Fibroblast of skin of back (primary cell): ENCODE measurements at places on chromosomes 11 and 22.

- DNase-seq, result peak; percentile 84
Observed at GRCh38 chr11:27319072-27319471, 43.9 kb downstream of the CCDC34 start.

DNA sequence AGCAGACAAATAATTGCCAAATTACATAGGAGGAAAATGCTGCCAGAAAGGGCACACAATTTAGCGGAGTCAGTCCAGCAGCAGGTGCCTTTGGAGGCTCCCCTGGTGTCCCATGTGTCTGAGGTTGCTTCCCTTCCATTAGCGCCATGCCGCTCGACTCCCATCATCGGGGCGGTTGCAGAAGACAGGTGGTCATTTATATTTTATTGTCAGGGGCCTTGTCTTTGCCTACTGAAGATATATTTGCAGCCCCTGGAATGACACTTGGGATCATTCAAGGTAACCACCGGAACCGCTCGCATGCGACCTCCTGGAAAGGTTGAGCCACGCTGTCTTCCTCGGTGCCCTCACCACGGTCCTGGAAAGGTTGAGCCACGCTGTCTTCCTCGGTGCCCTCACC is 298.3 kb downstream of the TBC1D22A start:
- DNase-seq, result no peak

GRCh38 chr11:76030968-76031590 is 175.2 kb downstream of the WNT11 start:
- peak; percentile 52 for DNase-seq

DNA sequence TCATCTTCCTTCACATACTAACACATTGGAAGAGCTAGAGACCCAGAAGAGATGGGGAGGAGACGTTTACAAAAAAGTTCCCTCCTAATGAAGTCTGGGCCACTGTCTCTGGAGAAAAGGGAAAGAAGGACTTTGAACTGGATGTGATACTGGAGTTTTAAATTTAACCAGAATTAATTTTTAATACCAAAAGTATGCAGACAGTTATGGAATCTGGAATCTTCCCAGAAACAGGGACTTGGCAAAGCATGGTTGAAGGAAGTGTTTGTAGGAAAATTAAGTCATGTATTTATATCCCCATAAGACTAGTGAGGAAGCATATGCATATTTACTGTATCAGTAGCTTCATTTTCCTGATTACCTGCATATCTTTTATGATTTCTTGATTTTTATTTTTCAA is 215.5 kb downstream of the TTC28 start:
- DNase-seq, result peak; percentile 23

DNA sequence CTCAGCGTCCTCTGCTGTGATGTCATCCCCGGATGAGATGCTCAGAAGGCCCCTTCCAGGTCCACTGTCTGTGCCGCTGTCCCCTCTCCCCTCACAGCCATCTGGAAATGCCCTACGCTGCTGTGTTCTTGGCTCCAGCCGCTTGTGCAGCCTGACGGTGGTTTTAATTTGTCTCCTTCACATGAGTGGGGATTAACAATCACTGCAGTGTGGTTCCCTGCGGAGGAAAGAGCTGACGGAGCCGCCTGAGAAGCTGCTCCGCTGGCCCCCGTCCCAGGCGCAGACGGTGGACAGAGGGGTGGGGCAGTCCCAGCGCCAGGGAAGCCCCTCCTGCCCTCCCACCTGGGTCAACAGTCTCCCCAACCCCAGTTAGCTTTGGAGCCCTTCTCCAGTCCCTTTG is 67.5 kb upstream of the PHF21B start:
- DNase-seq, result no peak

GRCh38 chr22:37218399-37218770 is 6.1 kb upstream of the SSTR3 start:
- DNase-seq, result no peak

GRCh38 chr11:14413307-14414069 is 54.5 kb upstream of the RRAS2 start:
- DNase-seq, result peak; percentile 71

- DNase-seq, result no peak
Observed at GRCh38 chr11:11806586-11806985, 35.2 kb upstream of the USP47 start.

- DNase-seq, result peak; percentile 98
Observed at GRCh38 chr11:76770642-76771445, 12.3 kb upstream of the TSKU start.

DNA sequence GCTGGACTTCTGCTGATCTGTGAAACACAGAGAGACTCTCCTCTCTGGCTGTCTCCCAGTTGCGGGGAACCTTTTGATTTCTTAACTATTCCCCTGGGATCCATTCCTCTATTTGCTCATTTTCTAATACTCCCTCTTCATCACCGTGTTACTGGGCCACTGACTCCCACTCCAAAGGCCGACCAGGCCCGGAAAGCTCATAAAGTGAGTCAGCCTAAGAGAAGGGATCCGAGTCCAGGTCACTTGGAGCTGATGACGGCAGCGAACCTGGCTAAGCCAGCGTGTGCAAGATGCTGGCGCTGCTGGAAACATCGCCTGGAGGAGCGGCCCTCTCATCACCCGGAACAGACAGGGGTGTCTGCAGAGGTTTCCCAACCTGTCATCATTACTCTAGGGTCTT is 112.8 kb downstream of the FBXO7 start:
- DNase-seq, result no peak

DNA sequence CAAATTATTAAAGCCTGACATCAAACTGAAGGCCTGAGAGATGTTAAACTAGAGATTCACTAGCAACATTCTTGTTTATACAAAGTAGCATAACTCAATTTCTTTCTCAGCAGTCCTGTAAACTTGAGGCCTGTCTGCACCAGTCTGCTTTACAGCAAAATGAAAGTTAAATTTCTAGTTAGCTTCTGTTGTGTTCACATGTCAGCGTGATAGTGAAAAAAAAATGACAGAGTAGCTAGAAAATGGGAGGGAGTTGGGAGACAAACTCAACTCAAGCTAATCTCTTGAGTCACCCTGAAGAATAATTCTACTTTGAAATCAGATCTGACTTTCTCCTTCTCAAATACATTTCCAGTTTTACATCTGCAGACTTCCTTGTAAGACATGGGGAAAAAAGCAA is 6.5 kb downstream of the RBFOX2 start:
- peak; percentile 79 for DNase-seq

GRCh38 chr22:23815541-23816155 is 23.2 kb downstream of the DERL3 start:
- DNase-seq, result peak; percentile 66

DNA sequence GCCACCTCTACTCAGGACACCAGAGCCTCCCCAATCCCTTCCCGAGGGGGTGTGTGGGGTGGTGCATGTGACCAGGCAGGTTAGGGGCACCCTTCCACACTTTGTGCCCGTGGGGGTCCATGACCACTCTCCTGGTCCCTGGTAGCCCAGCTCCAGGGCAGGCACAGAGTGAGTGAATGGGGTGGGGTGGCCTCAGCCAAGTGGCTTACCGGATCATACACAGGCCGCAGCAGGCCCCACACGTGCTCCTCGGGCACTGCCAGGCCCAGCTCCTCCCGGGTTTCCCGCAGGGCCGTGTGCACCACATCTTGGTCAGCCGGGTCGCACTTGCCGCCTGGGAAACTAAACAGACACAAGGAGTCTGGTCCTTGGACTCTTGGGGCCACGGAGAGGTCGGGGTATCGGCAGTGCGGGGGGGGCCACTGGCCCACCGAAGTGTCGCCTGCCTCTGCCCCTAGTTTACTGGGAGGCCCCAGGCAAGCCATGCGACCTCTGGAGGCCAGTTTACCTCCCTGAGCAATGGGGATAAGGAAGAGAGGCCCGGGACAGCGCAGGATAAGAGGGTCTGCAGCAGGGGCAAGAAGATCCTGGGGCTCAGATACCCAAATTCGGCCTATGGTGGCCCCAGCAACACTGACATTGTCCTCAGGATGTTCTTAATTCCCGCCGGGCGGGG is 889 bp downstream of the NUDT8 start:
- DNase-seq, result no peak

- no peak for DNase-seq
Observed at GRCh38 chr11:5796541-5796940, 5.5 kb upstream of the OR52N1 start.

- DNase-seq, result no peak
Observed at GRCh38 chr22:30680991-30681770, 13.5 kb upstream of the OSBP2 start.

DNA sequence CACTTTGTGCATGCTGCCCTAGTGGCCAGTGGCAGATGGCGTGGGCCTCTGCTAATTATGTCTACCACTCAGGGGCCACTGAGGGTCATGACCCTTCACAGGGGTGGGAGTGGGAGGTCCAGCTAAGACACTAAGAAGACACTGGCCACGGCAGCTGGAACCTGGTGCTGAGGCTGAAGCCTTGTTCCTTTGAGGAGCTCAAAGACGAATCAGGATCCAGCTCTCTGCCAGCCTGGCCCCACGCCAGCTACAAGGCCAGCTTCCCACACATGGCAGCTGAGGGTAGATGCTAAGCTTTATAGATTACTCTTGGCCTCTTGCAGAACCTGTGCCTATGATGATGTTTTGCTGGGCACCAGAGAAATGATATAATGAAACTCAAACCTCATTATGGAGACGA is 226.3 kb downstream of the DSCAML1 start:
- DNase-seq, result no peak

- peak; percentile 2 for DNase-seq
Observed at GRCh38 chr11:107457205-107457557, 444 bp downstream of the CWF19L2 start.

GRCh38 chr22:44409974-44410316 is 88.1 kb downstream of the RTL6 start:
- no peak for DNase-seq

GRCh38 chr11:19994672-19995071 is 165.6 kb downstream of the DBX1 start:
- no peak for DNase-seq

GRCh38 chr11:34865261-34865660 is 50.9 kb downstream of the APIP start:
- DNase-seq, result no peak

GRCh38 chr11:93084727-93085505 is 112.9 kb downstream of the SLC36A4 start:
- peak; percentile 51 for DNase-seq

DNA sequence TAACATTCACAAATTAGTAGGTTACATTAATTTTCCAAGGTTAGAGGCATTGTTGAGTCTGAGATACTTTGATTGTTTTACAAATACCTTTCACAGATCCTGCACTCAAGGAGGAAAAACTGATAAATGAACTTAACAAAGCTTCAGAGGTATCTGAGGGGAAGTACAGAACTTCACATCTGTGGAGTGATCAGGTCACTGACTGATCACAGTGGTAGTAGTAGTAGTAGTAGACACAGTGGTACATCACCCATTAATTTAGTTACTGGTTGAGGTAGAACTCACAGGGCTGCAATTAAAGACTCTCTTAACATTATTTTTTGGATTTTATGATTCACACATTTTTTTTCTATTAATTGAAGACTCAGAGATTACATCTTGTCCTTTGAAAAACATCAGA is 56.7 kb downstream of the DCUN1D5 start:
- DNase-seq, result no peak

DNA sequence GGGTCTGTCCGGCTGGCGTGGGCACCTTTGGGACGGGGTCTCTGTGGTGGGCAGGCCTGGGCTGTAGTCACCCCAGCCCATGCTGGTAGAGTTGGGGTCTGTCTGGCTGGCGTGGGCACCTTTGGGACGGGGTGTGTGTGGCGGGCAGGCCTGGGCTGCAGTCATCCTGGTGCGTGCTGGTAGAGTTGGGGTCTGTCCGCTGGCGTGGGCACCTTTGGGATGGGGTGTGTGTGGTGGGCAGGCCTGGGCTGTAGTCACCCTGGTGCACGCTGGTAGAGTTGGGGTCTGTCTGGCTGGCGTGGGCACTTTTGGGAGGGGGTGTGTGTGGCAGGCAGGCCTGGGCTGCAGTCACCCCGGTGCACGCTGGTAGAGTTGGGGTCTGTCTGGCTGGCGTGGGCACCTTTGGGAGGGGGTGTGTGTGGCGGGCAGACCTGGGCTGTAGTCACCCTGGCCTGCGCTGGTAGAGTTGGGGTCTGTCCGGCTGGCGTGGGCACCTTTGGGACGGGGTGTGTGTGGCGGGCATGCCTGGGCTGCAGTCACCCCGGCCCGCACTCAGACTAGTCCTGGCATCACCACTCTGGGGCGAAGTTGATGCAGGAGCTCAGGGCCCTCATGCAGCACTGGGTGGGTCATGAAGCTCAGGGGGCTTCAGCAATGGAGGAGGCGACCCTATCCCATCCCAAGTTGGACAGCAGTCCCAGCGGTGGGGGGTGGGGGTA is 19.3 kb downstream of the PRR33 start:
- DNase-seq, result no peak

DNA sequence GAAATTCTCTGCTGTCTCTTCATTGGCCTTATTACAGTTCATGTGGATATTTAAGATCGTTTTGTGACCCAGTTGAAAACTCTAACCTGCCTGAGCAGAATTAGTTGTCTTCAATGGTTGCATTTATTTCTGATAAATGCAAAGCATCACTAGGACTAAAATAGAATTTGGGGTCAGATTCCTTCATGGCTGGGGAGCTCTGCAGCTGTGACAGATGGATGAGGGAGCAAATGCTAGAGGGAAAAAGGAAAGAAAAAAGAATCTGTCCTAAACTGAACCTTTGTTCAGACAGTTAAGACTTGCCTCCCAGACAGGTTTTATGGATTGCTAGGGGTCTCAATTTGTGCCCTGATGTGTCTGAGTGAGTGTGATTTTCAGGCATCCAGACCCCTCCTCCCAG is 113.0 kb downstream of the SYT9 start:
- no peak for DNase-seq

GRCh38 chr11:60918939-60919265 is 4.9 kb downstream of the TMEM109 start:
- peak; percentile 70 for DNase-seq

- no peak for DNase-seq
Observed at GRCh38 chr11:79259800-79260199, 181.0 kb downstream of the TENM4 start.

- DNase-seq, result peak; percentile 11
Observed at GRCh38 chr11:86219311-86220193, 25.0 kb upstream of the EED start.

GRCh38 chr11:46333394-46333947 is 13.8 kb upstream of the DGKZ start:
- no peak for DNase-seq
